ENCODE measurements at places on chromosomes 2 and 18.

DNA sequence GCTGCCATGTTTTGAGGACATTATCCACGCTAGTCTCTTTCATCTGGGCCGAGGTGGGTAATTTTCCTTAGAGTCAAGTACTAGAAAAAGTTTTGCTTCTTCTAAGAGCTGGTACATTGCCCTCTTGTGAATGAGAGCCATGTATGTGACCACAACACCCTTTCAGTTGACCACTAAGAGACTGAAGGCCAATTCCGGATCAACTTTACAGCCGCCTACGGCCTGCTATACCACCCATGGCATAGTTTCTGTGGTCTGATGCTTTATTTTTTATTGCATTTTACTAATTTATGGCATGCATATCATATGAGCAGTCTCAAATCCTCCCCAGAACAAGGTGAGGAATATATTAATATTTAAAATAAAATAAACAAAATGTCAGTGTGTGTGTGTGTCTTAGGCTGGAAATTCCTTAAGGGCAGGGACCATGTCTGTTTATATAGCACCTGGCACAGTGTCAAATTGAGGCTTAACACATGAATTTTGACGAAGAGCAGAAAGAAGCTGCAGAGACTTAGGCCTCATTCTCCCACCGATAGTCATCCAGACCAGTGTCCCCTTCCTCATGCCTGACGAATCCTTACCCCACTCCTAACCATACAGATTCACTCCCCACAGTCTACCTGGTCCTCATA, 35.4 kb downstream of the PSD4 start:
- no peak for DNase-seq

DNA sequence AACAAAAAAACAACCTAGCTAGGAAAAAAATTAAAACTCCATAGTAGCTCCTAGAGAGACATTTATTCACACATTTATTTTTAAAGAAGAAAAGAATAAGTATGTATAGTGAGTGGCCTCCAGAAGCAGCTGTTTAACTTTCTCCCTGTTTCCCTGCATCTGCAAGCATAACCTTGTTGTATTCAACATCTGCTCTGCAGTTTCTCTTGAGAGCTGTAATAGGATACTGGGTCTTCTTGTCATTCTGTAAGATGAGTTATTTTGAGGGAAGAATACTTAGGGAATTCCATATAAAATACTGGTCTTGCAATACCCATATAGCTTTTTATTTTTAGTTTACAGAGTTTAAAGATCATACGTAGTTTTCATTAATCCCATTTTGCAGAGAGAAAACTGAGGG, 246.6 kb downstream of the LRRTM1 start:
- no peak for DNase-seq

DNA sequence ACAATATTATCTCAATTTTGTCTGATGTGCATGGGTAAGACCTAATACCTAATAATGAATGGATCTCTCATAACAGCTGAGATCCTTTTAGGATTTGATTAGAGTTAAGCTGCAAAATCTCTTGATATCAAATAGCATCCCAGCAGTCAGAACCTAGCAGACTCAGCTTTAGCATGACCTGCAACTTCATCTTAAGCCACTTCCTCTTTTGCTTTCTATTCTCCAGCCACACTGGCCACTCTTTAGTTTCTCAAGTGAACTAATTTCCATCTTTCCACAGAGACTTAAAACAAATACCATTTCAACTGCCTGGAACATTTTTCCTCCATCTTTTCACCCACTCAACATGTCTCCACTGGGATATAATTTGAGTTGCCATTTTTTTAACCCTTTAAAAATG, 1251.6 kb upstream of the ZEB2 start:
- DNase-seq = no peak

- DNase-seq = no peak
Measured at GRCh38 chr2:185219981-185220380, 518.6 kb upstream of the FSIP2 start.

DNA sequence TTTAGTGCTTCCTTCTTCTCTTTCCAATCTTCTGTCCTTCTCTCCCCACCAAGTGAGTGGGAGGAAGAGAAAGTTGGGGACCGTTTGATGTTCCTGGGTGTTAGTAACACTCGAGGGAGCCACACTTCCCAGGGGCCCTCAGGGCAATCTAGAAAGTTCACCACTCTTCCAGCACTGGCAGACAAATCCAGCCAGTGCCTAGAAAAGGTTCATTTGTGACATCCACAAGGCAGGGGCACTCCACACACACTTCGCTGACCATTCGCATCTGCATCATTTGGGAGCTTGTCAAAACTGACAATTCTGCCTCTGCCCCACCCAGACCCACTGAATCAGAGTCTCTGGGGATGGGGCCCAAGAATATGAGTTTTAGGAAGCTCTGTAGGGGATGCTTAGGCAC, 86.8 kb upstream of the ST3GAL5 start:
- DNase-seq = no peak

DNA sequence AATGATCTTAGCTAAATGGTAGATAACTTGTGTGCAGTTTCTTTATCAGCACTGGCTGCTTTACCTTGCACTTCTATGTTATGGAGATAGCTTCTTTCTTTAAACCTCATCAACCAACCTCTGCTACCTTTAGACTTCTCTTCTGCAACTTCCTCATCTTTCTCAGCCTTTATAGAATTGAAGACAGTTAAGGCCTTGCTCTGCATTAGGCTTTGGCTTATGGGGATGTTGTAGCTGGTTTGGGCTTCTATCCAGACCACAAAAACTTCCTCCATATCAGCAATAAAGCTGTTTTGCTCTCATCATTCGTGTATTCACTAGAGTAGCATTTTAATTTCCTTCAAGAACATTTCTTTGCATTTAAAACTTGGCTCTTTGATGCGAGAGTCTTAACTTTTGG, 123.7 kb downstream of the PIK3C3 start:
- no peak for DNase-seq

DNA sequence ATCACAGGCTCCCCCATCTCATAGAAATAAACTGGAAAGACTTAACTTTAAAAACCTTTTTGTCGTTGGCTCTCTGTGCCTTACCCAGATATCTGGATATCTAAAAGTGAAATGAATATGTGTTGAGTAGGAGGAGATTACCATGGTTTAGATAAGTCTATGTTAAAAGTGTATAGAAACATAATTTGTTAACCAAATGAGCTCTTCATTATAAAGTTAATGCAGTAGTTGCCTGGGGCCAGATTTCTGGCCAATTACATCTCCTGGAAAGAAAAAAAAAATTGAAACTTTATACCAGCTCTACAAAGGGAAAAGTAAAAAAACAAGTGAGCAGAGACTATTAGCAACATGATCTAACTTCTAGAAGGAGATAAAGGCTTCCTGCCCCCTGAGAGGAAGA, 259.6 kb upstream of the UBE2E3 start:
- DNase-seq = no peak

DNA sequence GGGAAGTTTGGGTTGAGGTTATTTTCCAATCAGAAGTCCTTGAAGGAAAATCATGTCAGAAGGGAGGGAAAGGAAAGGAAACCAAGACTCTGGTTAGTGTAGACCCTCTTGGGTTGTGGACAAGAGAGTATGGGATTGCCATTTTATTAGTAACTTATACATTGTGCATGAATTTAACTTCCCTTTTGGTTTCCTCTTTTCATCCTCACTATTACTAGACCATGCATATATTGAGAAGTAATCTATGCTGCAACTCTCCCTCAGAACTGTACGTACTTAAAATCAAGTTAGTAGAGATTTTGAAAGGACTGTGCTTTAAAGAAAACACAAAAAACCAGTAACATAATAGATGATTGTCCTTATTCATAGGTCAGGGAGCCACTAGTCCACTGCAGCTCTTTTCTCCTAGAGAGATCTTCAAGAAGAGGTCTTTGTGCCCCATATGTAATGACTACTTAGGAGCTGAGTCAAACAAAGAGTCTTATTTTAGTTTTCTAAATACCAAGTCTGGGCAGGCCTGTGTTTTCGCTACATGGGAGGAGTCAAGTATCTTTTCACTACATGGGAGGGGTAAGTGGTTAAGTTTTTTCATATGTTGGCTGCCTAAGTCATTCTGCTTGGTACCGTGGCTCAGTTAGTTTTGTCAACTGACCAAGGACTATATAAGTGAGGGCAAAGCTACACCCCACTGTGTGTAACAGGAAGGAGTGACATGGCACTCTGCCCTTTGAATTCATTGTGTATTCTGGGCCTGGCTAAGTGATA, 25.2 kb upstream of the FAM117B start:
- DNase-seq = no peak

DNA sequence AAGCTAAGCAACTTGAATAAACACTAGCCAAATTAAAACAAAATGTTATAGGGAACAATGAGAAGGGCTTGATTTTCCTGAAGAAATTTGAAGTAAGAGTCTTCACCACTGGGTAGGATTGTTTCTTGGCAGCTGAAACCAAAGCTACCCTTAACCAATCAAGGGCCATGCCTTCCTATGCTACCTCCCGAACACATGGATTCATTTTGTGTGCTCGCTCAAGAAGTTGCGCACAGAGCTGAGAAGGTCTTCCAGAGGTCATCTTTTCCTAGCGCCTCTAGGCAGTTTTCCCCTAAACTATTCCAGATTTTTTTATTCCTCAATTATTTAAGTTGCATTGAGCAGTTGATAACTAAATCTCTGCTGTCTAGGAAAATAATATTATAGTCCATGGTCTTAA, 264.6 kb downstream of the RBM43 start:
- DNase-seq = no peak

GRCh38 chr2:135820003-135820618, 16.9 kb downstream of the LCT start:
- no peak for DNase-seq

DNA sequence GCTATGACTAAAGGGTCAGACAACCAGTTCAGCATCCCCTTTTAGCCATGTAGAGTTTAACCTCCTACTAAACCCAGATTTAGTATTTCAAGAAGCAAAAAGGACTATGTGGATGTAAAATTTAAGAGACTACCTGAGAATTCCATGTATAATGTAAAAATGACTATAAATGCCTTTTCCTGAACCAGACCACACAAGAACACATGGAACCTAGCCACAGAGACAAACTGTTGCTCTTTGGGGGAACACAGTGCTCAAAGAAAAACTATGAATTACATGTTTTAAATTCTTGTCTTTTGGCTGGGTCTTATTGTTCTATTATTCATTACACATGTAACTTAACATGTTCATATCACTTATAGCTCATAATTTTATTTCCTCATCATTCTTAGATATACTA, 192.8 kb downstream of the DNER start:
- no peak for DNase-seq

GRCh38 chr2:31000970-31001369, 137.3 kb downstream of the GALNT14 start:
- DNase-seq = no peak

DNA sequence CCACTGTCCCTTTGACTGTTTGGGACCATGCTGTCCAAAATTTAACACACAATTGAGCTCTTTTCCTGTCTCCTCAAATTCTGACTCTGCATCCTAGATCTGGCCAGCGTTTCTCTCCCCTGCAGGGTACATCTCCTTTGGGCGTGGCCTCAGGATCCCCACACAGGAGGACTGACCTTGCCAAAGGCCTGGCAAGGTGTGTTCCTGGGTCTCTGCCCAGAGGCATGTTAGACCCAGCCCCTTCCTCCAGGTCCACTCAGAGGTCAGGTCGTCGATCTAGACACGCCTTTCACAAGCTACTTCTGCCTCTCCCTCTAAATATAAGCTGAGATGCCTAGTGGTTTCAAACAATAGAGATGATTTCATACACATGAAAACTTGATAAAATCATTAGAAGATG, 45.4 kb upstream of the SMIM21 start:
- DNase-seq = no peak

DNA sequence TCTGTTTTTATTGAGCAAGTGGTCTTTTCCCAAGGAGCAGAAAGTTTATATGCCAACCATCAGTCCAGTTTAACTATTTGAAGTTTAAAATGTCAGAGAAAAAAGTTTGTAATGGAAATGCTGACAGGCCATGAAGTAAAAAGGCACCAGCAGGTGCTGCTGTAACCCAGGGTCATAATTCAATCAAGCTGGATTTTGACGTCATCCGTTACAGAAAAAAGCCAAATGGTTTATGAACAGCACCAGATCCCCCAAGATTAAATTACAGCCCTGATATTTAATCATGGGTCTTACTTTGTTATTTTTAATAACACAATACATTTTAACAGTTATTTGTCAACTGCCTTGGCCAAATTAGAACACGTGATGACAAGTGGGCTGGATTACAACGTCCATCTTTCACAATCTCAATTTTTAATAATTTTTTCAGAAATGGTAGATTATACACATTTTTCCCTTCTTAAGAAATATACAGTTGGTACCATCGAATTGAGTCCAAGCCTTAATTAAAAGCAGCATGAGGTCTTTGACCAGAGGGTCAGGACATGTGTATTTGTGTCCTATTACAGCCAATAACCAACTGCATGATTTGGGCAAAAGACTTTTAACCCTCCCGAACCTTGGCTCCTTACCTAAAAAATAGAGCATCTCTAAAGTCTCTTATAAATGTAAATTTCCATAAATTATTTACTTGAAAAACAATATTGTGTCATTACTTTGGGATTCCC, 10.0 kb downstream of the TCF4 start:
- DNase-seq = no peak

DNA sequence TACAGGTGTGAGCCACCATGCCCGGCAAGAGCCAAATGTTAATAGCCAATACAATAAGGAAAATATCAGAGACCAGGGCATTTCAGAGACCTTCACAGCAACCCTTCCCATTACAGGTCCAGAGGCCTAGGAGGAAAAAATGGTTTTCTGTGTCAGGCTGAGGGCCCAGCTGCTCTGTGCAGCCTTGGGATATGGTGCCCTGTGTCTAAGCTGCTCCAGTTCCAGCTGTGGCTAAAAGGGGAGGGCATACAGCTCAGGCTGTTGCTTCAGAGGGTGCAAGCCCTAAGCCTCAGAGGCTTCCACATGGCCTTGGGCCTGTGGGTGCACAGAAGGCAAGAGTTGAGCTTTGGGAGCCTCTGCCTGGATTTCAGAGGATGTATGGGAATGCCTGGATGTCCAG, 20.1 kb upstream of the CCDC195 start:
- no peak for DNase-seq

Measured in effector CD8-positive, alpha-beta T cell (primary cell).